ENCODE measurements at places on chromosomes 5 and 9.

- DNase-seq: no peak
Measured at GRCh38 chr5:110441035-110441434, 285.4 kb downstream of the TMEM232 start.

GRCh38 chr5:77170196-77170890, 40.1 kb upstream of the PDE8B start:
- DNase-seq: no peak

- DNase-seq: no peak
Measured at GRCh38 chr5:153753645-153754432, 263.4 kb downstream of the GRIA1 start.

DNA sequence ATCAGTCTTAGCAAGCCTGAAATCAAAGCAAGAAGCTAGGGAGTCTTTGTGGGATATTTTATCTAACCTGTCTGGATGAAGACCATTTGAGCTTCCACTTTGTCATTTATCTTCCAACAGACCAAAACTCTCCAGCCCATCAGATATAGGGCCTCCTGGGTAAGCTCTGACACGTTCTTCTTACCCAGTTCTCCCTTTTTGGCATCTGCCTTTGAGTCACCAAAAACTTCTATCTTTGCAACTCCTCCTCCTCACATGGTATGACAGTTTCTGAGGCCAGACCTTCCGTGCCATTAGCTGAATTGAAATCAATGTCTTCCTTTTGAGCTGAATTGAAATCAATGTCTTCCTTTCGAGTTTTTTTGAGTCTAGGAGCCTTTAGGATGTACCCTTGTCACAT, 156.6 kb upstream of the SPRY4 start:
- no peak for DNase-seq

DNA sequence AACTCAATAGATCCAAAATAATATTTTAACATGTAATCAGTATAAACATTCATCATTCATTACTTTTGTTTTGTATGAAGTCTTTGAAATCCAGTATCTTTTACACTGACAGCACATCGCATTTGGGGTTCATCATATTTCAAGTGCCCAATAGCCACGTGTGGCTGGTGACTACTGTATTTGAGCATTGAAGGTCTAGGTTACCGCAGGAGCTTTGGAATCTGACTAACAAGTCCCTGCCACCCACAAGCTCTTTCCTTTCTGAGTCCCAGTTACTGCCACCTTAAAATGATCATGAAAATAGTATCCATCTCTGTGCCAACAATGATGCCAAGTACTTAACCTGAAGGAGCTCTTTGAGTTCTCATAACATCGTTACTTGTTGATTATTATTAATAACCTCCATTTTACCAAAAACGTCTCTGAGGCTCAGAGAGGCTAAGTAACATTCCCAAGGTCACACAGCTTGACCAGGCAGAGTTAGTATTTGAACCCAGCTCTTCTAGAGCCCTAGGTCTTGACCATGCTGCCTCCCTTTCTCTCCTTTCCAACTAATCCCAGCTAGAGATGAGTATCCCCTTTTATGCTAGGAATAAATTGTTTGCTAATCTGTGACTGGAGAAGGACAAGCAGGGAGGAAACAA, 24.2 kb downstream of the ARHGEF37 start:
- DNase-seq: no peak

- DNase-seq: no peak
Measured at GRCh38 chr9:68951879-68952659, 61.8 kb downstream of the PRKACG start.

GRCh38 chr5:77999399-77999798, 223.3 kb upstream of the TBCA start:
- DNase-seq: no peak

- no peak for DNase-seq
Measured at GRCh38 chr9:93083592-93084470, 12.2 kb upstream of the CARD19 start.

DNA sequence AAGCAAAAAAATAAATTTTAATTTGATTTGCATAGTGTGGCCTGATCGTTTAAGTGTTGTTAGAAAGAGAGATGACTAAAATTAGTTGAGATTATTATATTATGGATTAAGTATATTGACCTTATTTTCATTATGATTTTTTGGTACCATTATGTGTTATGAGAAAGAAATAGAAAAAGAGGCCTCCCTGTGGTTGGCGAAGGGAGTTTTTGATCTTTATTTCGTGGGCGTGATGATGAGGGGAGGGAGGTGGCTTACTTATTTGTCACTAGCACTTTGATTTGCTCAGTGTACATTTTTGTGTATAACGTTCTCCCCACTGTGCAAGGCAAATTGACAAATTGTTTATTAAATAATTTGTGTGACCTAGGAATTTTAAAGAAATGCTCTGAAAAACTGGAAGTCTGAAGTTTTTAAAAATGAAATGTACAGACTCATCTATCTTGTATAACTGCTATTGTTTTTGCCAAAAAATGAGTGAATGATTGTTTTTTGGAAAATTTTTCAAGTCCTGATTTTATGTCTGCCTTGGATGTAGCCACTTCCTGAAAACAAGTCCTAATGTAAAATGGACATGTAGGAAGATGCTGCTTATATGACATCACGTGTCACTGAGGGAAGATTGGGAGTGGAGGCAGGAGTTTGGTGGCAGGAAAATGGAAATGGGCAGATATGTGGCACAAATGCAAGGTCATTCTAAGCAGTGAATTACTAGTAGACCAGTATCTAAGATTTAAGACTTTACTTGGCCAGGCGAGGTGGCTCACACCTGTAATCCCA, 3.0 kb downstream of the DAPK1 start:
- DNase-seq: no peak

All from muscle of arm (tissue), 14 donors.